ENCODE measurements at places on chromosomes 6 and 20.

DNA sequence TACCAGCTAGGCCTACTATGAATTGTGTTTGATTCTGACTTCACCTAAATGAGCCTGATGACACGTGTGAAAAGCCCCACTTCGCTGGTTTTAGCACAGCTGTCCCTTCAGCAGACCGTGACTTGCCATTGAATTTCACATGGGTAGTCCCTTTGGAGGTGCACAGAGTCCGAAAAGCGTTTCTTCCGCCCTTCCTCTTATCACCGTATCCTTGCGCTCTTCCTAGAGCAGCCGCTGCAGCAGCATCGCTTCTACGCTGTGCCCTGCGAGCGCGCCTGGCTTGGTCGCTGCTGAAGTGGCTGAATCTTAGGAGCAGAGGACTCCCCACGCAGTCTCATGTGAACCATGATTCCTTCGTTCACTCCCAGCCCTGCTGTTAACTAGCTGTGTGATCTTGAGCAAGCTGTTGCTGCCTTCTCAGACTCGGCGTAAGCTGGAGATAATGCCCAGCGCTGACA, 127.0 kb downstream of the PACRG start:
- DNase-seq, result no peak

- peak; percentile 87 for DNase-seq
Observed at GRCh38 chr6:130513770-130514169, 148.0 kb downstream of the TMEM200A start.

GRCh38 chr20:19885939-19886660, 128.0 kb downstream of the RIN2 start:
- no peak for DNase-seq

- DNase-seq, result no peak
Observed at GRCh38 chr6:22451962-22452361, 117.4 kb upstream of the HDGFL1 start.

- DNase-seq, result no peak
Observed at GRCh38 chr6:136146130-136146529, 104.0 kb downstream of the MTFR2 start.

DNA sequence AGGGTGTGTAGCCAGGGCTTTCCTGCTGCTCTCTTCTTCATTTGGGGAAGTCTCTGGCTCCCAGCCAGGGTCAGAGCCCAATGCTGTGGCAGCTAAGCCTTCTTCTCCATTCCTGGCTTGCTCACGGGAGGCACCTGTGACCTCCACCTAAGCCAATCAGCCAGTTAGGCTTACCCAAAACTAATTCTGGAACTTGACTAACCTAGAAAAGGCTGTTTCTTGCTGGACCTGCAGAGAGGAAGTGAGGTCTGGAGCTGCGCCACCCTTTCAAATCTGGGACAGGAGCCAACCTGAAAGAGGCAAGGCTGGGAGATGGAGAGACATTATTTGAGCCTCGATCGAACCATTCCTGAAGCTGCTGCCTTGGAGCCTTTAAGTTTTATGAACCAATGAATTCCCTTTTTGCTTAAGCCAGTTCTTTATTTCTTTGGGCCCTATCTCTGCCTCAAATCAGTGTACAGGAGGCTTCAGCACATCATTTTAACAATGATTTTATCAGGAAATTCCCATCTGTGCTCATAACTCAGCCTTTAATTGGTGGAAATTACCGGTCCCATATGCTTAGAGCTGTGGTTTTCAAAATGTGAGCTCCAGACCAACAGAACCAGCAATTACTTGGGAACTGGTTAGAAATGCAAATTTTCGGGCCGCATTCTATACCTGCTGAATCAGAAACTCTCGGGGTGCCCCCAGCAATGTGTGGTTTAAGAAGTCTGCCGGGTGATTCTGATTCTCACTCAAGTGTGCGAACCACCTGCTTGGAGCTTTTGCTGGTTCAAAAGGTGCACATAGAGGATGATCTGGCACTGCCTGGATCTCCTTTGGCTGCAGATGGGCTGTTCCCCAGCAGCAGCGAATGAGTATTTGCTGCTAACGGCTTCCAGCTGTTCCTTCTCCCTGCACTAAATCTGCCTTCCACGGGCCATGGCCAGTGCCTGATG, 97.4 kb upstream of the RNF24 start:
- no peak for DNase-seq

DNA sequence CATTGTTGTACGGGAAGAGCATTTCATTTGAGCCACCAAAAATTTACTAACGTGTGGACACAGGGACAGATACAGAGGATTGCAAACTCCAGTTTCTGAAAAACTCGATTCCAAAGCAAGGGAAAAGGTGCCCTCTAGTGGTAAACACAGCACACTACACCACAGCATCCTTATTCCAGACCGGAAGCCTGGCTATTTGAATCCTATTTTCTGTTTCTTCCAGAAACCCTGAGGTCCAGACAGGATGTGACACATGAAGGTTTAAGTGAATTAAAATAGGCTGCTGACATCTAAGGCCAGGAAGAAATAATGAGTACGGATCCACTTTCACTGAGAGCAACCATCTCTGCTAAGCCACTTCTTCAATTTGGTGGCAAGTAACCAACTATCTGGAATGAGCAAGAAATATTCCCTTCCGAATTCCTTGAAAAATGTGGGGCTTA, 31.8 kb upstream of the GMPR start:
- DNase-seq, result peak; percentile 63

GRCh38 chr20:9375221-9375681, 139.1 kb upstream of the LAMP5 start:
- no peak for DNase-seq

GRCh38 chr20:31674895-31675827, 37.4 kb downstream of the COX4I2 start:
- DNase-seq, result peak; percentile 79

DNA sequence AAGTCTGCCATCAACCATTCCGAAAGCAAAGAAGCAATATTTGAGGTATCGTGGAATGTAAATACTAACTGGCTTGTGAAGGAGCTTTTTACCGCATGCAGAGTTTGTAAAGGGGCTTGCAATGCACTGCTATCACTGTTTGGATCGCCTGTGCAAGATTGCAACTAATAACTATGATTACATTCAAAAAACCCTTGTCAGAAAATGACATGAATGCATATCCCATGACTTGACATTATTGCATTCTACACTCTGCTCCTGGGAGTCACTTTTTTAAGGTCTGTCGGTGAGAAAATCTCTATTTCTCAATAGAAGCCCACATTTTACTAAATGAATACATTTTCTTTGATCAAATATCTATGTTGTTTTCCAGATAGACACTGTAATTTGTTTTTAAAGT, 335.4 kb upstream of the SPTLC3 start:
- DNase-seq, result no peak

DNA sequence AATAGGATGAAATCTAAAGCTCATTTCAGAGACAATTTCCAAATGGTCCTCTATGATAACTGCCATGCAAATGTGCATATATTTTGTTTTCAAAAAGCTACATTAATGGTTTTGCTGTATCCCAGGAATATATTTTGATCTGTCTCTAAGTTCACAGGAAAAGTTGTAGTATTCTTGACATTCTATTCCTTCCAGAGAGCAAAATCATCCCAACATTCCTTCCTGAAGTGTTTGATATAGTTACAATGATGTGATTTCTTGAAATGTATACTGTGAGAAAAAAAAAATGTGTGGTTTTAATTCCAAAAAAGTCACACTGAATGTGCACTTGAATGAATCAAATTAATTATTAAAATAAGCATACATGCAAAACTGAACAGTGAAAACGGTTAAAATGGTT, 996.0 kb upstream of the CITED2 start:
- DNase-seq, result no peak

DNA sequence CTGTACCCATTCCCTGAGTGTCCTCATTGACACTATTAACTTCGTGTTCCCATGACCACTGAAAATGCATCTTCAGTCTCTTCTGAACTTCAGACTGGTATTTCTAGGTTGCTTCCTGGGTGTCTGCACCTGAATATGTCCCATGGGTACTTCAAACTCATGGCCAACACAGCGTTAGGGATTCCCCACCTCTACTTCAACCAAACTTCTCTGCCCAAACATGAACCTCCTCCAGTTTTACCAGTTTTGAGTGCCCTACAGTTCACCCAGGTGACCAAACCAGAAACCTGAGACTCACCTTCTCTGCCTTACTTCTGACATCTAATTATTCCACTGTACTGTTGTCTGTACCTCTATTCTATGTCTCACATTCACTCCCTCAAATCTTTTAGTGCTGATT, 99.5 kb upstream of the SUPT3H start:
- no peak for DNase-seq

DNA sequence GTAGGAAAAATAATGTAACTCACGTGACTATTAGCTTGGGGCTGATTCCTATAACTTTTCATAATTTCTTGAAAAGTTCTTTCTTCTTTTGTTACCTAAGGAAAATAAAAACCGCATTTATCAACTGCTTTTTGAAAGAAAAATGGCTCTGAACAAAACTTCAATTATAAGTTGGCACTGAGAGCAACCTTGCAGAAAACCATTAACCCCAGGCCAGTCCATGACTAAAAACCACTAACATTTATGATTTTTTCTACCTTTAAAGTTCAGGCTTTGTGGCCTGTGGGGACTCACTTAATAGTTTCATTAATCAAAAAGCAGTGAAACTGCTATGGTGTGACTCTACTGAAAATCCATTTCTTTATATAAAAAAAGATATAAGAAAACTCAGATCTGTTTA, 69.1 kb upstream of the SAMHD1 start:
- no peak for DNase-seq

- no peak for DNase-seq
Observed at GRCh38 chr20:37394543-37395409, 48.8 kb downstream of the SRC start.

- no peak for DNase-seq
Observed at GRCh38 chr6:51992876-51993275, 94.5 kb downstream of the PKHD1 start.

DNA sequence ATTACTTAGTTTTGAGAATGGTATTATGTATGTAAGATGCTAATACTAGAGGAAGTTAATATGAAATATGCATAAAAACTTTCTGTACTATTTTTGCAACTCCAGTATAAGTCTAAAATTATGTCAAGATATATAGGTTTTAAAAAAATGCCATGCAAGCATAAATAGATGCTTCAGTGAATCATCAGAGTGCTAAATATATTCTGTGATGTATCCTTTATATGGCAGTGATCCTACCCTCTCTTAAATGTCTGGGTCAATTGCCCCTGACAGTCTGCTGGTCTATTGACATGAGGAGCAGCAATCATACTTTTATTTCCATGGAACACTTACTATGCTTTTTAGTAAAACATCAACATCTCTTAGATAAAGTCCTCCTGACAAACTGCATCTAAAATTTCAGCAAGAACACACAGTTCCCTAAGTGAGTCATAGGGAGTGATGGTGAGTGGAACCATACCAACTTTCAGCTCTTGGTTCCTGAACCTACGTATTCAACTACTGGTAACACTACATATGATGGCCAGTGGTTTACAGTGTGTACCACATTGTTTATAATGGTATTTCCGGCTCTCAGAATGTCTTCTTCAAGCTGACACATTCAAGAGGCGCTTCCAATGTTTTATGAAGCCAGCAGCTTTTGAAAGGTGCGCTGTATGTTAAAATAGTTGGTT, 928.7 kb upstream of the GJE1 start:
- no peak for DNase-seq

GRCh38 chr6:47308198-47308517, 1.5 kb downstream of the TNFRSF21 start:
- no peak for DNase-seq

DNA sequence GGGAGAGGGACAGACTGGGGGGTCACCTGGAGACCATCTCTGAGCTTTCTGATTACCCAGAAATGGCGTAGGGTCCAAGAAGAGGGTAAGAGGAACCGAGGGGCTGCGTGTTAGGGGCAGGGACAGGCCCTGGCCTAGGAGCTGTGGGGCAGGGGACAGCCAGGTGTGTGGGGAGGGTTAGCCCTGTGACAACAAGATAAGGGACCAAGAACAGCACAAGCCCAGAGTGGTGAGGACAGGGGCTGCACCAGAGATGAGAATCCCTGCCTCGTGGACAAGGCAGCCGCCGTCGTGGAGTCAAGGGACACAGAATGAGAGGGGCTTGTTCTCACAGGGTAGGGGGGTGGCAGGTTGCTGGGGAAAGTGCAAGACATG, 449 bp upstream of the AVP start:
- DNase-seq, result no peak

GRCh38 chr6:70413992-70414494, 735 bp downstream of the FAM135A start:
- DNase-seq, result peak; percentile 11

- DNase-seq, result peak; percentile 87
Observed at GRCh38 chr20:38875175-38875993, 50.8 kb upstream of the FAM83D start.

GRCh38 chr6:27168108-27168507, 79.4 kb upstream of the PRSS16 start:
- DNase-seq, result no peak

DNA sequence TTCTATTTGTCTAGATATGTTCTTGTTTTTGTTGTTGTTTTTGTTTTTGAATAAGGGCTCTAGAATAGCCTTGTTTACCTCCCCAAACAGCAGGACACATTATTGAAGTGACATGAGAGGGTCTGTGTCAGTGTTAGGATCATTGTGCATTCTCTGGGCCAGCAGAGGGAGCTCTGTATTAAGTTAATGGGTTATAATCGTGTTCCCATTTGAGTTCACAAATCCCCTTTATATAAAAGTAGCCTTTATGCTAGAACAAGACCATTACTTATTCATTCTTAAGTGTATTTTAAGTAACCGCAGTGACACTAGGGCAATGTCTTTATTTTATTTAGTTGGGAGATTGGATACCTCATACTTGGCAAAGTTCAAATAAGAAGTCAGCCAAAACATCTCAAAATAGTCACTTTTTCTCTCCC, 44.8 kb downstream of the STK4 start:
- DNase-seq, result peak; percentile 64

DNA sequence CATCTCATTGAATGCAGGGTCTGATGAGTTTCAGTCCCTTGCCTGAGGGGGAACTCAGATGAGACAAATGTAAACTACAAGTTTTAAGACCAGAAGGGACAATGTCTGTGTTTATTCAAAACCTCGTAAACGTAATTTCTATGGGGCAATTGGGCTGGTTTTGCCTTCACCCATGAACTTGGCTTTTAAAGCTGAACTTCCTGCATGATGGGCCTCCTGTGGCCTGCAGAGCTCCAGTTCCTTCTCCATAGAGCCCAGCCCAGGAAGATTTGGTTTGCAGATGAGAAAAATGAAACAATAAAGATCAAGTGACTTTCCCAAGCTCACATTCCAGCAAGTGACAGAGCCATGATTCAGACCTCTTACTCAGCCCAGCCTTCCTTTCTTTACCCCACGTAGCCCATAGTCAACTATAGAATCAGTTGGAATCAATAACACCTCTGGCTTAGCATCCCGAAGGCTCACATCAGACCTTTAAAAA, 612.3 kb downstream of the UTRN start:
- DNase-seq, result no peak
